Muscle of arm (tissue), 14 donors: ENCODE measurements at places on chromosomes 3 and 15. TPM values are rescaled to one million over a fixed set of nuclear protein-coding genes. Genes with fewer than 3 reads are reported as not detected.

The MKRN2OS gene
- 0.69 TPM for polyA plus RNA-seq

The GLDN gene
- polyA plus RNA-seq = 0.47 TPM

The PLSCR2 gene
- polyA plus RNA-seq = not detected

The TF gene
- 5.5 TPM for polyA plus RNA-seq

The RARB gene
- polyA plus RNA-seq = 15.5 TPM

The IQCF5 gene
- not detected for polyA plus RNA-seq

The ARHGEF26 gene
- polyA plus RNA-seq = 10.9 TPM

The APOD gene
- not detected for polyA plus RNA-seq

The TM6SF1 gene
- 77.5 TPM for polyA plus RNA-seq

The KCNH8 gene
- polyA plus RNA-seq = 0.21 TPM

The PLS1 gene
- 0.93 TPM for polyA plus RNA-seq

The CCDC33 gene
- polyA plus RNA-seq = not detected

The MFSD1 gene
- 35.1 TPM for polyA plus RNA-seq

The ILDR1 gene
- polyA plus RNA-seq = 0.31 TPM

The HTR3E gene
- polyA plus RNA-seq = not detected

The CNTN4 gene
- polyA plus RNA-seq = not detected

The KIF7 gene
- 5.8 TPM for polyA plus RNA-seq

The CDHR4 gene
- 0.10 TPM for polyA plus RNA-seq

The PLA2G4E gene
- polyA plus RNA-seq = 1.6 TPM

The ZFAND6 gene
- polyA plus RNA-seq = 116 TPM

The AADACL2 gene
- polyA plus RNA-seq = 14.0 TPM

The FILIP1L gene
- 65.0 TPM for polyA plus RNA-seq

The ECE2 gene
- polyA plus RNA-seq = not detected

The GOLGA6L10 gene
- 0.20 TPM for polyA plus RNA-seq

The SETD2 gene
- polyA plus RNA-seq = 44.0 TPM

The CD96 gene
- 0.60 TPM for polyA plus RNA-seq

The CHRD gene
- 38.9 TPM for polyA plus RNA-seq

The TMIE gene
- polyA plus RNA-seq = 2.2 TPM

The FSTL1 gene
- 662 TPM for polyA plus RNA-seq

The GRM7 gene
- polyA plus RNA-seq = 0.16 TPM

The CEMIP gene
- 2.9 TPM for polyA plus RNA-seq

The LRRK1 gene
- 6.9 TPM for polyA plus RNA-seq

The AGBL1 gene
- 3.0 TPM for polyA plus RNA-seq
